ENCODE measurements at places on chromosomes 5 and 9.

GRCh38 chr5:55702598-55703345 lies 9.4 kb downstream of the SLC38A9 start:
- no peak for DNase-seq

DNA sequence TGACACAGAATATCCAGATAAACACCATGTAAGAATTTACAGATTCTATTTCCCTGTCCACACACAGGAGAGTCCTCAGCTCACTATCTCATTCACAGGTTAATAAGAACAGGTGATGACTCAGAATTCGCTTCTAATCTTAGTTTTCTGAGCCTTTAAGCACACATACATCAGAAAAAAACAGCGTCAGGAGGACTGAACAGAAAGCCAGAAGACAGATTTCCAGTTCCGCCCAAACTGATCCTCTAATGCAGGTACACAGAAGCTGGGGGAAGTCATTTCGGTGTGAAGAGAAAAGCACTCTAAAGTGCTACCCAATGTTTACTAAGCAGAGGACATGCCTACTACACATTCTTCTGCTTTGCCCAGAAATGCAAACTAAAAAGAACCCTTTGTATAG lies 1.6 kb downstream of the CEMIP2 start:
- DNase-seq = peak; percentile 58

DNA sequence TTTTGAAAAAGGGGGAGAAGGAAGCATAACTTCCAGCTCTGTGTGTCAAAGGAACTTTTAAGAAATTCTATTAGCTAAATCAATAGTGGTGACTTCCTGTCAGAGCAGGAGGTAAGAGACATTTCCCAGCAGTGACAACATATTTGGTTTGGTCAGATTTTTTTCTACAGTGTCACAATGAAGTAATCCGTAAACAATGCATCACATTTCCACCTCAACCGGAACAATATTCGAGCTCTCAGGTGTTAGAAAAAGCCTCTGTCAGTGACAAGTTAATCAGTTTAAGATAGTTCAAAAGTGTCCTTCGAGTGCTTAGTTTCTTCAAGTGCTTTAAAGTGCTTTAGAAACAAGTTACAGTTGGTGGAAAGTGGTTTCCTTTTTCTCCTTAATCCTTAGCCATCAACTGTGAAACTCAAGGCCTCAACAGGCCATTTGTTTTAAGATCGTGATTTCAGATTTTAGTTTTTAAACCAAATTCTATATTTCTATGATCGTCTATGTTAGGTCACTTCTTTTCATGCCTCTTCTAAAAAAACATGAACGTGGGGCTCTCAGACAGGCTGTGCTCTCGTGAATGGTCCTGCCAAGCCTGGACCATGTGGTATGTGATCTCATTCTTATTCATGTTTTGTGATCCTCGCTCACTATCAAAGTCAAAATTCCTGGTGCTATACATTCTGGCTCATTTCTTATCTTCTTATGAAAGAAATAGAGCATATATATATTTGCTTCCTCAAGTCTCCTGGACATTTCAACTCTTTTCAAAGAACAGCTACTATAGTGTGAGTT lies 181.9 kb upstream of the HMHB1 start:
- no peak for DNase-seq

DNA sequence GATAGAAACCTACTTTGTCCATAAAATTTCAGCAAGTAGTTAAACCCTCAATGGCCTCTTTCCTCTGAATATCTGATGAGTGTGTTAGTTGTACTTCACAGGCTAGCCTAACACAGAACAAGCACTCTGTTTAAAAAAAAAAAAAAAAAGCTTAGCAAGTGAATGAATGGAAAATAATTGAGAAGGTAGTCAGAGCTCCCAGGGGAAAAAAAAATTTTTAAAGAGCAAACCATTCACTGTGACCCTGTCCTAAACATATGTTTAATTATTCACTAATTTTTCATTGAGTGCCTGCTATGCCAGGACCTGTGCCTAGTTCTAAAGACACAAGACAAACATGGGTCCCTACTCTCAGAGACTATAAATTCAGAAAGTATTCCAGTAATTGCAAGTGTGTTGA lies 69.3 kb downstream of the SH3RF2 start:
- DNase-seq = no peak

DNA sequence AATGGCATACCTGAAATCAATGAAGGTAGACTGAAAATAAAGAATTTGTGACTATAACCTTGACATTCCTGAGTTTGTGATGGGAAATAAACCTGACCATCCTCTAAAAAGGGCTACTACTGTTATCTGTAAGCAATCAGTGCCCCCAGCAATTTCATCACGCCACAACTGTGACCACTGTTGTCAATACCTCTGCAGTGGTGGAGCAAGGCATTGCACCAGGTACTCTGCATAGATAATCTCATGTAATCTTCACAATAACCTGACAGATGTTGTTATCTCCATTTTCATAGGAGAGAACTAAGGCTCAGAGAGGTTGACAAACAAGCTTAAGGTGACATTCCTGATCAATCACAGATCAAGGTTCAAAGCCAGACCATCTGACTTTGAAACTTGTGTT lies 38.5 kb upstream of the FRRS1L start:
- DNase-seq = no peak

DNA sequence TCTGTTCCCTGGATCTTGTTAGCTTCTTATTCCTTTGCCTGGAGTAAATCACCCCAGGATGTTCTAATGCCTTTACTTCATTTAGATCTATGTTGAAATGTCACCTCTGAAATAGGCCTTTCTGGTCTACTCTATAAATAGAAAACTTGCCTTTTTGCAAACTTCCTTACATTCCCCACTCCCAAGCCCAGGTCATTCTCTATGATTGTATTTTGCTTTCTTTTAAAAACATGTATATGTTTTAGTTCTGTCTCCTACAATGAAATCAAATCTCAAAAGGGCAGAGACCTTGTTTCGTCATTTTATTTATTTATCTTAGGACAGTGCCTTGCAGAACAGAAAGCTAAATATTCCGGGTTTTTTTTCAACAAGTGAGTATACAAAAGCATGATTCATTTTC lies 1657.7 kb upstream of the C9orf72 start:
- no peak for DNase-seq

GRCh38 chr5:165126598-165126997 lies 1621.2 kb downstream of the MAT2B start:
- no peak for DNase-seq

DNA sequence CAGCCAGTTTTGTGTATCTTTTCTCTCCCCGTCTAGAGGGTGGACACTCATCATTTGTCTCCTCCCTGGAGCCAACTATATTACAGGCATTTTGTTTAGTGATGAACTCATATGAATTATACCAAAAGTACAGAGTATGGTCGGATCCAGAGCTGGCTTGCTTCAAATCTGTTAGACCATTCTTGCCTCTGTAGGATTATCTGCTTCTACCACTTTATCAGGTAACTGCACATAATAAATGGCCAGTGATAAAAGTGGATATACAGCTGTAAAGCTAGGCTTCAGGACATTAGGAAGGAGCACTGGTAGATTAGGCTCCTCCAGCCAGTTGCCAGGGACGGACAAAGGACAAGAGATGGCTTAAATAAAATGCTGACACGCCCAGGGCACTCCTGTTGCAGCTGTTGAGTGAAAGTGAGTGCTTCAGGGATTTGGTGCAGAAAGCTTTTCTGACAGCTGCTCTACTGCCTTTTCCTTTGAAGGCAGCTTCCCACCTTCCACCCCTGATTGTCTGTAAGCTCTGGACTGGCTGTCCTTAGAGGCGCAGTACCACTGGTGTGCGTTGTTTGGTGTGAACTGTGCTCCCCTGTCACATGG lies 259.2 kb downstream of the PDZD2 start:
- DNase-seq = no peak

DNA sequence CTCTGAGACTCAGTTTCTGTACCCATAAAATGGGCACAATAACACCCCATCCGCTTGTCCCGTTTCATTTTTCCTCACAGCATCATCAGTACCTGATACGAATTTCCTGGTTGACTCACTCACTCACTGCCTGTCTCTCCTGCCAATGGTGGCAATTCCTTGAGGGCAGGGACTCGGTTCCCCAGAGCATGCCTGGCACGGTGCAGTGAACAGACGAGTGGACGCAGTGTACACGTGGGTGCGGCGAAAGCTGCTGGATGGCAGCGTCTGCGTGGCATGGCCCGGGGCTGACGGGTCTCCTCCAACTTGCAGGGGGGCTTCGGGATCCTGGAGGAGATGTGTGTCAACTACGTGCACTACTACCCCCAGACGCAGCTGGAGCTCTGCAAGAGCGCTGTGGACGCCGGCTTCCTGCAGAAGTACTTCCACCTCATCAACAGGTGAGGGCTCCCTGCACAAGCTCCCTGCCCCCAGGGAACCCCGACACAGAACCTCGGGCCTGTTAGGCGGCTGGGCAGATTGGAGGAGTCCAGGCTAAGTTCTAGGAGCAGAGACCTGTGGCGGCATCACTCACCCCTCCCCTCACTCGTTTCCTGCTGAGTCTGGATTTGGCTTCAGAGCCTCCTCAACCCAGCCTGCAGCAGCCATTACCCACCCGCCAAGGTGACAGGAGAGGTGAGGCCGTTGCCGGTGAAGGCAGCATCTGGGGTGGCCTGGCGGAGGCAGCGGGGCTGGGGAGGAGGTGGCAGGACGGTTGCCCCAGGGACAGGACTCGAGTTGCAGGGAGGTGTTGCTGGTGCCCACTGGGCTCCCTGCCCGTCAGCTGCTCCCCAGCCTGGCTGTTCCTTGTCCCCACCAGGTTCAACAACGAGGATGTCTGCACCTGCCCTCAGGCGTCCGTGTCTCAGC lies 20.3 kb downstream of the DBH start:
- peak; percentile 51 for DNase-seq

DNA sequence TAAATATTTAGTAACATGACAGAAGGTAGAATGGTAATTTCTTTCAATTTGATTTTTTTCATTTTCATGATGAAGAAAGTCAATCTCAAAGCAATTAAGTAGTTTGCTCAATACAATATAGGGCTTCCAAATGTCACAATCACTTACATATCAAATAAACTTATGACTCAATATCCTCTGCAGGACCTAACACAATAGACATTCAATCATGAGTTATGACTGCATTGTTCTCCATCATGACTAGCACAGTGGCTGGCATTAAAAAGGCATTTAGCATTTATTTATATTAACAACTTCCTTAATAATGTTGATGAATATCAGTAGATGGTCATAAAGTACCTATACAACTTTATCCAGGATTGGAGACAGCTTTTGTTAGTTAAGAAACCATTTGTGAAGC lies 1499.6 kb downstream of the EFNA5 start:
- no peak for DNase-seq

DNA sequence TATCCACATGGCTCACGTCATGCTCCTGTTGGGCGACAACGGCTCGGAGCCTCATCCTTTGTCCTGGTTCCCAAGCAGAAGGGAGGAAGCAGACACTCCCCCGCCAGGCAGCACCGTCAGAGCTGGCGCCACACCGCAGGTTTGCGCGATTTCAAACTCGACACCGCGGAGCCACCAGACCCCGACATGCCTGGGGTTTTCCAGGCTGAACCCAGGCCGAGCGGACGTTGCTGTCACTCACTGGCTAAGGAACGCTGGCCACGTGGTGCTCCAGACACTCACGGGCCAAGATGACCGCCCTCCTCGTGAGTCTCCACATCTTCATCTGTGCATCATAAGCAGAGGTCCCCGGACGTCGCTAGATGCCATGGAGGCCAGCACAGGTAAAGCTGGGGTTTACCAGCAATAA lies 9.0 kb downstream of the TERT start:
- no peak for DNase-seq

GRCh38 chr5:978054-978453 lies 30.5 kb upstream of the NKD2 start:
- no peak for DNase-seq

DNA sequence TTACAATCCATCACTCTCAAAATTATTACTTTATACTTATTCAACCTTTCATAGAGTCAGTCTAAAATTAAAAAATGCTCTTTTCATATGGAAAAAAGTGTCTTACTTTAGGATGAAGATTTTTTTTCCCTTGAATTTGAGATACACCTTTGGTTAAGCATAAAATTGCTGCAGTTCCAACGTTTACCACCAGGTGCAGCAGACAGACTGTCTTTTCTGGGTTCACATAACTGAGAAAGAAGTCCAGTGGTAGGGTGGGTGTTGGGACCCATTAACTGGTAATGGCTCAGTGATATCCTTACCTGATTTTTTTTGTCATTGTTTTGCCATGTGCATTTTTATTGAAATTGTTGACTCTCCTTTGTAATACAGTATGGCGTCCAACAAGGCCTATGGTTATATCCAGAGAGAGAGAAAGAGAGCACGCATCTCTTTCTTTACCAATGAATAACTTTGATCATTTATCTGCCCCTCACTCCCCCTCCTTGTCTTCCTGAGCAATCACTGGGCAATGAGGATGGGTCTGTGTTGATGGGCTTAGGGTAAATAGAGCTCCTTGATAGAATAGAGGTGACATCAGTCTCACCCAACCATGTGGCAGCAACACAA lies 98.4 kb downstream of the FBXL7 start:
- no peak for DNase-seq

GRCh38 chr5:150789943-150790611 lies 11.5 kb downstream of the SMIM3 start:
- peak; percentile 88 for DNase-seq

- DNase-seq = no peak
Observed at GRCh38 chr5:77086368-77086688, 757 bp downstream of the ZBED3 start.

DNA sequence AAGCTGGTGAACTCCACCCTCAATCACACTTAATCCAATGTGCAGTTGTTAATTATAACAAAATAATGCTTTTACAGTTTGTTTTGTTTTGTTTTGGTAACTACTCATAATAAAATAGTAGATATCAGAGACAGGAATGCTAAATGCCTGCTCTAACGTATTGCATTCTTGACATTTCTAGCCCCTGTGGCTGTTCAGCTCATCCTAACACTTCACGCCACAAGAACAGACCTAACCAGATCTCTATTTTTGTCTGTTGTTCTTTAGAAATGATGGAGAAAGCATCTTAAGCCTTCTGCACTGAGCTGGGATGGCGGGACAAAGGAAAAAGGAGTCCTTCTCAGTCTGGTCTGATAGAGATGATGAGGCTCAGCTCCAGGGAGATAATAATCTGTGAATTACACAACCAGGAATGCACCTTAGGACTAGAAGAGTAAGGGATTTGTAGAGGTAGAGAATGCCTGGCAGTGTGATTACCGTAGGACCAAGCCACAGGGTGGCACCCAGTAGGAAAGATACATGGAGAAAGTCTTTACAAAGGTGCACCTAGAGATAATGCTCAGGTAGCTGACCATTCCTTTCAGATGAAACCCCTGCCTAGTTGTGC lies 628.8 kb downstream of the PDE4D start:
- DNase-seq = no peak

GRCh38 chr5:36904677-36905076 lies 28.1 kb downstream of the NIPBL start:
- DNase-seq = no peak

DNA sequence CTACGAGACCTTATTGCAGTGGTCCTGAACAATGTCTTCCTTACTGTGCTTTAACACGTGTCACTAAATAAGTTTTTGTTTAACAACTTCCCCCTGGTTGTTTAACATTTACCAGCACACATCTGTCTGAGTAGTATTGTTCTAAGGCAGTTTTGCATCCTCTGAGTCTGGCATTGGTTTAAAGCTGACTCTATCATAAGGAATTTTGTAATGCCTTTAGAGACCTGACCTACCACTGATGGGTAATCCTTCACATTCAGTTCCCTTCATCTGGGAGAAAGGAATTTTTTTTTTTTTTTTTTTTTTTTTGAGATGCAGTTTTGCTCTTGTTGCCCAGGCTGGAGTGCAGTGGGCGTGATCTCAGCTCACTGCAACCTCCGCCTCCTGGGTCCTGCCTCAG lies 20.0 kb upstream of the PCAT7 start:
- DNase-seq = no peak
